ENCODE measurements at places on chromosomes 13 and 19.
A peak's percentile ranks its signal among the peaks of the same experiment; 100 is the strongest.

DNA sequence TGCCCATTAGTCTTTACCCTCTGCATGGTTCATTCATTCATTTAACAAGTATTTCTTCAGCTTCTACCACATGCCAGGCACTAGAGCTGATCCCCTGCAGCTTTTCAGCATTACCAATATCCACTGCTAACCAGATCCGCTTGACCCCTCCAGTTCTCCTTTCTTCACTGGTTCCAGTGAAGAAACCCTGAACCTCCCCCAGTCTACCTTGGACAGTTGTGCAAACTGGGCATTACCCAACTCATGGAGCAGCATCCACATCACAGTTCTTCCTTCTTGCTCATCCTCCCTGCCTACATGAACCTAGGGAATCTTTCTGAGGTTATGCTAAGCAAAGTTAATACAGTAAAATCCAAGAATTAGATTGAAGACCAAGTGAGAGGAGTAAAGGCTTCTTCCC is 78.7 kb upstream of the SERP2 start:
- DNase-seq: no peak

- DNase-seq: no peak
Observed at GRCh38 chr13:66864627-66865026, 365.5 kb downstream of the PCDH9 start.

DNA sequence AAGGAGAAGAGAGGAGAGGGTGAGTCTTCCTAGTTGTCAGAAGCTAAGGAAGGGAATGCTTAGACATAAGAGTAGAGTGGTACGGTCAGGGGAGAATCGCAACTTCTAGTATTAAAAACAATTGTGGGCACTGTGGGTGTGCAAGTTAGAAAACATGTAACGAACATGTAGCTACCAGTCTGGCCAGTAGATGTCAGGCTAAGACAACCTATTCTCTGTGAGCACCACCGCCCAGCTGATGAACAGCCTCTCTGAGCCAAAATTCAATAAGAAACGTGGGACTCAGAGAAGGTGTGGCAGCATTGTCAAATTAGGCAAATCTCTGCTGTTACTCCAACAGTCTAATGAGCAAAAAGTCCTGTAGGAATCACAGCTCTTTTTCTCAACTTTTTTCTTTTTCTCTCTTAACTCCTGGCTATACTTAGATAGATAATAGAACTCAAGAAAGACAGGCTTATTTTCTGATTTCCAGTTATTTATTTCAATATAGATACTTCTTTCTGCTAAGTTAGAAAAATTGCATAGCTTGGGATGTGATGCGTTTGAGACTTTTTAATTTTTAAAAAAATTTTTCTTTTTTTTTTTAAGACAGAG is 186.2 kb downstream of the USP12 start:
- DNase-seq: peak; percentile 72

- DNase-seq: no peak
Observed at GRCh38 chr13:78958006-78958405, 299.1 kb upstream of the OBI1 start.

DNA sequence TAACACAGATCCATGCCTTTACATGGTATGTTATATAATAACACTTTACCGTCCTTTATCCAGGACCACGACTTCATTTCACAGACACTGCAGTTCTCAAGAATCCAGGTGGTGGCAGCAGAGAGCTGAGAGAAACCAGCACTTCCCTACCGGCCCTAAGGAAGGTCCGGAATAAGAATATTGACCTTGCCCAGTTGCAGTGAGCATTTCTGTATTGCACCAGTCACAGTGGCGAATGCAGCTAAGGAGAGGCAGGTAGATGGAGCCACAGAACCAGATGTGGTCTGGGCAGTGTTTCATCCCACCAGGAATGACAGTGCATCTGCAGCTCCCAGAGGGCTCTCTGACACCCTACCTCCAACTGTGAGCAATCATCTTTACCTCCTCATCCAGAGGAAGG is 44.6 kb downstream of the ZNF787 start:
- no peak for DNase-seq

Measured in posterior vena cava (tissue), 2 donors.